ENCODE measurements at places on chromosomes 6 and 20.

DNA sequence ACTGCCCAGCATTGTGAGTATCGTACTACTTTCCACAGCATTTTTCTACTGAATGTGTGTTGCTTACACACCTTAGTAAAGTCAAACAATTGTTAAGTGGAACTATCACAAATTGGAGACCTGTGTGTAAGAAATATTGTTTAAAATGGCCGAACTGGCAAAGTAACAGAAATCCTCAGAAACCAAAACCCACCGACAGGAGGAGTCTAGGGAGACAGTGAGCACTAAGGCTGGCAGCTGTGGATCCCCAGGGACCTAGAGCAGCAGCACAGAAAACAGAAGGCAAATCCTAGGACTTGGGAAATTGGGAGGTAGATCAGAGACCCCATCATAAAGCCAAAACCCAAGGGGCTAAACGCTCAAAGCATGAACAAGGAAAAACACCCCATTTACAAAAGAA, 69.9 kb downstream of the SESN1 start:
- DNase-seq: no peak

DNA sequence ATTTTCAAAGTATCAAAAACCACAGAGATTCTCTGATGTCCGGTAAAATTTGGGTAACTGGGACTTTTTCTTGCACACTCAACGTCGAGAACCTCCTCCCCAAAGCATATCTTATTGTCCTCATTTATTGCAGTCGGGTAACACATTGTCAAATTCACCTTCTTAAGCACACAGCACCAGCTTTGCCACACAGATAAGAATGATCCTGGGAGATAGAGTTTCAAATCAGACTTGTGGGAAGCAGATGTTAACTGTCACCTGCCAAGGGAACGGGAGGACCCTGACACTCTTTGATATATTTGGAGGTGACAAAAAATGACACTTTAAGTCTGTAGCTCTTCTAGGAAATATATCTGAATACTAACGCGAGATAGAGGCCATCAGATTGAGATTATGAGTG, 282.1 kb upstream of the BMP2 start:
- DNase-seq: no peak

- DNase-seq: no peak
Measured at GRCh38 chr6:11785774-11786579, 7.4 kb upstream of the ADTRP start.

DNA sequence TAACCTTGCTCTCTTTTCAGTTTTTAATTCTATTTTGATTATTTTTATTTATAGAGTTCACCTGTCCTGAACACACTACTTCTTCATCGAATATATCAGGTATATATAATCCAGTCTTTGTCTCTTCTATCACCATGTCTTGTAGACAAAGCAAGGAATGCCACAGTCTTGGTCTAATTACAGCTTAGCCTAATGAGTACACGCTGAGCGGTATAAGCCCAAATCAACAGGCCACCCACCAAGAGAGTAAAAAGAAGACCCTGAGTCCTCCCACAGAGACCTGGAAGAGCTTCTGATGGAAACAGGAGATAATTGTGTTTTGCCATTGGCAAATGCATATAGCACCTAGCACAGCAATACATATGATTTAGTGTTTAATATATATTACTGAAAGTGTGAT, 68.7 kb upstream of the TCF21 start:
- DNase-seq: no peak

DNA sequence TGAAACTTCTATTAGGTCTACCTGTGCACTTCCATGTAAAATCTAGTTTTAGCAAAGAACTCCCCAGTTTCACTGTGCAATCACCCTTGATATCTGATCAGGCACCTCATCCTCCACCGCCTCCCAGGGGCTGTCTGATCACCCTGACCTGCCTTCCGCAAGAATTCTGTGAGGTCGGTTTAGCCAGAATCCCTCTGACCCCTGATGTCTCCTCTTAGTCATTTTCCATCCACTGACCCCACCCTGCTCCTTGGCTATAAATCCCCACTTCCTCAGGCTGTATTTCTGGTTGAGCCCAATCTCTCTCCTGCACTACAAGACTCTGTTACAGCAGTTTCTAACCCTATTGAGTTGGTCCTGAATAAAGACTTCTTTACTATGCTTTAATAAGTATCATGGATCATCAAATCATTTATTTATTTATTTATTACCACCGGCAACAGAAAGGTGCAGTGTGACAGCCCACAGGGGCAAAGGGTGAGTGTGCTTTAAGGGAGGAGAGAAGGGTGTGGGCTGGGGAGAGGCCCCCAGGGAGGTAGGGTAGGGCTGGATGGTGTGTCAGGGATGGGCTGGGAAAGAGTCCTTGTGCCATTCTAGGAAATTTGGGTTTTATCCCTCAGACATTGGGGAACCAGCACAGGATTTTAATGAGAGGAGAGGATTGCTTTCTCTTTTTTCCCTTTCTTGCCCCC, 11.2 kb upstream of the SERPINB6 start:
- no peak for DNase-seq

DNA sequence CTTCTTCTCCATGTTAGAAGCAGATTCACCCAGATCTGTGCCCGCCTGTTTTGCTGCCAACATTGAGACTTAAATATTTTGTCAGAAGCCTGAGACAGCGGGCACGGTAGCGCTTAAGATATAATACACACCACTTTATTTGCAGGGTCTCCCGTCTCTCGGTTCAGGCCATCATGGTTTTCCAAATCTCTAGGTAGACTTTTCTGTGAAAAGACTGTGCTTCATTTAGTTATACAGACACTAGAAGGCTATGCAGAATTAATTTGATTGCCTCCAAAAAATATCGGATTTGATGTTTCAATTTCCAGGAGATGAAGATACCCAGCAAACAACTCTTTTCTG, 598 bp downstream of the TBP start:
- DNase-seq: no peak

DNA sequence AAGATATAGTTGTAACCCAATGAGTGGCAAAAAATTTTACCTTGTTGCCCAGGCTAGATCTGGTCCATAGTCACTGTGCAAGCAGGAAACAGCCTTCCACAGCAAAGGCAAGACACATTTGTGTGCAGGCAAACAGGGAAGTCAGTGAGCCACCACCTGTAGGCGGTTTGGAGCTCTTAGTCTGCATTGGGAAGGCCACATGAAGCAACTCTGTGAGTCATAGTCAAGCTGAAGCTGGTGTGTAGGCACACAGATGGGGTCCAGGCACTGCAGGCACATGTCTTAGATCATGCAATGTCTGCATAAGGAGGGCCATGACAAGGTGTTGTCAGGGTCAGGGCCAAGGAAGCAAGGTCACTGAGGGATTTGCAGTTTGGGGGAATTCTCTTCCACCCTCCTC, 543.2 kb upstream of the EPHA7 start:
- no peak for DNase-seq

DNA sequence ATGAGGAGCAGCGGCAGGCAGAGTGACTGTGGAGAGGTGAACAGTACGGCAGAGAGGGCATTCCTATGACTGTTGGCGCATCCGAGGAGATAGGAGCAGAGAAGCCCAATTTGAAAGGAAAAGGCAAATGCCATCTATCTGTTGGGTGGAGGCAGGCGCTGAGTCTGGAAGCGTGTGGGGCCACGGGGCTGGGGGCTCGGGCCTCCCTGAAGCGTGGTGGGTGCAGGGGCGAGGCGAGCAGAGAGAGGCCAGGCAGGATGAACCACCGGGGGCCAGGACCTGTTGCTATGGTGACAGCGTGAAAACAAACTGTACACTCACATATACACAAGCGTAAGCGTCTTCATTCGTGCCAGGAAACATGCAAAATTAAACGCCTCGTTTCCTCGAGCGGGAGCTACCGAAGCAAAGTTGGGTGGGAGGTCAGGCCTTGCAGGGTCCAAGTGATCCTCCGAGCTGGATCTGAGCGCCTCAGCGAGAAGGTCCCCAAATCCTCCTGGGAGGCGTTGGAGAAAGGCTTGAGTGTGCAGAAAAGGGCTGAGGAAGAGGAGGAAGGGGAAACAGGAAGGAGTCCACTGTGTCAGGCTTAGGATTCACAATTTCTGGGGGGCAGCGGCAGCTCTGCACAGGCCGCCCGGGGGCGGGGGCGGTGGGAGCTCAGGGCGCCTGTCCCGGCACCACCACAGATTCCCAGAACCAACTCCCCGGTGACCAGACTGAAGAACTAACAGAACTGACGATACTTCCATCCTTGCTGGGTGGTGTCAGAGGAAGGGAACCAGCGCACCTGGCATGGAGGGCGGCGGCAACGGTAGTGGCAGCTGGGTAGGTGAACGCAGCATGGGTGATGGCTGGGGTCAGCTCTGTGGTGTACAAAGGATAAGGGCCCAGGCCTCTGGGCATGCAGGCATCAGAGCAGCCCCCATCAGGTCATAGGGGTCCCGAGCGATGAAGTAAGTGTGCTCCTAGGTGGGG, 68.2 kb downstream of the KHDC1L start:
- DNase-seq: no peak

DNA sequence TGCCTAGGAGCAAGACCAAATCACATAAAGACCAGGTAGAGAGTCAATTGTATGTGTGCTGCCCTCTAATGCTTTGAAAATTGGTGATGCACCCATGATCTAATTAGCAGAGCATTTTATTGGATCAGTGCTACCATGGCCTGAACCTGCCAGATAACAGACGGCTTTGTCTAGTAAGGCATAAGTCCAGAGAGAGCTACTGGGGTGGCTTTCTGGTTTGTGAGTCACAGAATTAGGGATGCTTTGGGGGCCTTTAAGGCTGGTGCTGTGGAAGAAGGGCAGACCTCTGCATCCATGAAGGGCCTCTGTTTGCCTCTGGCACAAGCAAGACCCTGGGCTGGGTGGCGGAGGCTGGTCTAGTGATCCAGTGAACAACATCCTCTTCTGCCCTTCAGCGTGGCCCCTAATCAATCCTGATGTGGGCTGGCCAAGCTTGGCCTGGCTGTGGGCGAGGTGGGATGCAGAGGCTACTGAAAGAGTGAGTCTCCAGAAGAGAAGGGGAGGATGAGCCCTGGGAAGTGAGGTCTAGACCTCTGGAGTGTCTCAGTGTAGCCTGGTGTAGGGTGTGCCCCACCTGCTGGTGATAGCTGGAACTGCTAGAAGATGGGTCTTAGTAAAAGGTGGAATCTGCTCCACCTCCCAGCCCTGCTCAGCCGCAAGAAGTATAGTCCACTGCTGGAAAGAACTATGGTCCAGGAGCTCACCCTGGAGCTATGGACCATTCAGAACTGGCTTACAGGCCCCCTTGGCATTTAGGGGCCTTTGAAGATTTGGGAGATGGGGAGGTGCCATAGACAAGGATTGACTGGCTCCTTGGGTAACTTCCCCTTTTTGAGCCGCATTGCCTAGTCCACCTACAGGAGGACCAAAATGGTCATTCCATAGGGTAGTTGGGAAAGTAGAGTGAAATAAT, 36.7 kb upstream of the AAR2 start:
- DNase-seq: peak; percentile 67

DNA sequence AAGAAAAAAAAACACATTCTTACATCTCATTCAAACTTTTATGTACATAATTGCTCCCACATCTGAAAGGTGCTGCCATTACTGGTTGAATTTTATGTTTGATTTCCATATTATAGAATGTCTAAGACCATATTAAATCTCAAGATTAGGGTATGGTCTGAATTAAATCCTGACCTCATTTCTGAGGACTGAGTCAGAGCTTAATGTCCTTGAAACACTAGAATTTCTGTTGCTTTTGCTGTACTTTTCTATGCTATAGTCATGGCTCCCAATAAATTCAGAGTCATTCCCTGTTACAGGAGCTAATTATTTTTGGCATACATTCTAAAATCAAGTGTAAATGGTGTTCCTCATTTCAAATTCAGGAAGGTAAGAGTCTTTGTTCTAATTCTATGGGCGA, 285.3 kb upstream of the MANEA start:
- no peak for DNase-seq

DNA sequence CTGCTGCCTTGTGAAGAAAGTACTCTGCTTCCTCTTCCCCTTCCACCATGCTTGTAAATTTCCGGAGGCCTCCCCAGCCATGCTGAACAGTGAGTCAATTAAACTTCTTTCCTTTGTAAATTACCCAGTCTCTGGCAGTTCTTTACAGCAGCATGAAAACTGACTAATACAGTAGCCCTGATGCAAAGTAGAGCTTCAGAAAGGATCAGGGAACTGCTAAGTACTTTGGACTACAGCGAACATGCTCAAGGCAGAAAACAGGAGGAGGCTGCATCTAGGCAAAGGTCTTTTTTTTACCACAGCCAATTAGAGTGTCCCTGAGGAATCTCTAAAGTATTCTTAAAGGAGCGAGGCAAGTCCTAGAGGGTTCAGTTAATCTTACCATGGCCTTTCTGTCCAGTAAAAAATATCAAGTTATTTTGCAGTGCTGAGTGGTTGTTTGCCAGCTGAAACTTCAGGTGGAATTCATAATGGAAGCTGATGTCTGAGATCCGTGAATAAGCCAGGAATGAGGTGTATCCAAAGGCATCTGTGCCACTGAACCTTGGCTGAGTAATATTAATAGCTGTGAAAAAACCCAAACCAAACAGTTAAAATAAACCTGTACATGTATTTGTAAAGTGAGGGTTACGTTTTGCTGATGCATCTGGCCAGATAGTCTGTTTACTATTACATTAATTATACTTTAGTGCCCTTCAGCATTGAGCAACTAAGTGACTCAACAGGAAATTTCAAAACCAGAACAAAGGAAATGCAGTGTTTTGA, 170.4 kb downstream of the PHF3 start:
- DNase-seq: no peak

Measured in hematopoietic multipotent progenitor cell treated with erythropoietin and hydrocortisone succinate and interleukin-3 and kit ligand, for 15 days (in vitro differentiated cells).